Naive thymus-derived CD8-positive, alpha-beta T cell (primary cell): ENCODE measurements at places on chromosomes 6 and 20.
A peak's percentile ranks its signal among the peaks of the same experiment; 100 is the strongest.

DNA sequence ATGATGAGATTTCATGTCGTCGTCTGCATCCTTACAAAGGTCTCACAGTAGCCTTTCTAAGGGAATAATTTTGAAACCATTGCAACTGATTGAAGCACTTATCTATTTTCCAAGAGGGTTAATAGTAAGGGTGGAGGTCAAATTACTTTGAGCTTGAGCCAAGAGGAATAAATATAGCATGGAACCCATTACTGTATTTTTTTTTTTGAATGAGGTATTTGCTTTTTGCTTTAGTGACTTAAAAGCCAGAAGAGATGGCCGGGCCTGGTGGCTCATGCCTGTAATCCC lies 78.3 kb downstream of the SCAND1 start:
- DNase-seq, result no peak

- DNase-seq, result no peak
Observed at GRCh38 chr20:60022849-60023248, 64.6 kb downstream of the CDH26 start.

DNA sequence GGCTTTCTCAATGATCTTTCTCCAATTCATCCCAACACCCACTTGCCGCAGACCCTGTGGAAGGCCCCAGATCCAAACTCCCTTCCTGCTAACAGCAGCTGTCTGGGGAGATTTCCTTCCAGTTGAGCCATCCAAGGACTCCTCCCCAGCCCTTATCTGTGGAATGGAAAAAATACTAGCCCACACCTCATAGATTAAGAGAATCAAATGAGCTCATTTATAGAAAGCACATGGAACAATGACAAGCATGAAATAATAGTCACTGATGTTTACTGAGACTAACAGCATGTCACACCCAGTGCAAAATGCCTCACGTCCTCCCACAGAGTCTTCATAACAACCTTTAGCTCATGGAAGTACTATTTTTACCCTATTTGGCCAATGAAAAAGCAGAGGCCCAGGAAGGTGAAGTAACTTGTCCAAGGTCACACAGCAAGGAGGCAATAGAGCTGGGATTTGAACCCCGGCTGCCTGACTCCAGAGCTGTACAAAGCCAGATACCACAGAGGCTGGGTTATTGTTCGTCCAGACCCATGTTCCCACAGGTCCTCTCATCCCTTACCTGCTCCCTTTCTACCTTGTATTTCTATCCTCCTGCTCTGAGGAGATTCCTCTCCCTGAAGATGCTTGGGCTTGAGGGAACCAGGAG lies 23.4 kb upstream of the PTGIS start:
- DNase-seq, result no peak

DNA sequence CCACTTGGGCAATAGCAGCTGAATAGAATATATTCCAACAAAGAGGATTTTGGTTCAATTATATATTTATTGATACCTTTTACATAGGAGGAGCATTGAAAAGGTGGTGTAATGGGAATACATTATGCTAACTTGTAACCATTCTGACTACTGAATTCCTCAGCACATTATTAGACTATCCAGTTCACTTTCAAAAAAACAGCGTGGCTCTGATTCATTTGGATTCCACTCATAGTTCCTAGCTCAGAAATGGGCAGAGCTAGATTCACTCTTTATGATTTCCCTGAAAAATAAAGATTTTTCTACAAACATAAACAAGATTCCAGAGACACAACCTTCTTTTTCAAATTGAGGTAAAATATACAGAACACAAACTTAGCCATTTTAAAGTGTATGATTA lies 9.2 kb upstream of the TRERF1 start:
- no peak for DNase-seq

DNA sequence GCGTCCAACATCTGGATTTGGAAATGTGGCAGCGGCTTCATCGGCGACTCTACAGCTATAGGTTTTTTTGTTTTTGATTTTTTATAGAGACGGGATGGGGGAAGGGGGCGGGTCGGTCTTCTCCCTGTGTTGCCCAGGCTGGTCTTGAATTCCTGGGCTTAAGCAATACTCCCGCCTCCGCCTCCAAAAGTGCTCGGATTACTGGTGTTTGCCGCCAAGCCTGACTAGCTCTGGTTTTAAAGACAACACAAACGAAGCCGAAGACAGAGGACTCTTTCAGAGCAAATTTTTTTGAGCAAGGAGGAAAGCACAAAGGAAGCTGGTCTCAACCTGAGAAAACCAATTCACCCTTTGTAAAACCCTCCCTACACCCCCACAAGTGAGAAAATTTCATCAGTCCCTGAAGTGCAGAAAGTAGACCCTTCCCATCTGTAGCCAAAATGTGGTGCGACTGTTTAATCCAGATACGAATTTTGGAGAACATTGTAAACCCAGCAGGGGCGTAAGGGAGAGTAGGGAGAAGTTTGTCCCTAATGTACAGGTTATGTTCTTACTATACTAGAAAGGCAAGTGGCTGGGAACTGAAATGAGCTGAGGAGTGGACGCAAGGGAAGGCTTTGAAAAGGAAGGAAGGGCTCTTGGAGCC lies 185.9 kb downstream of the TRIM27 start:
- no peak for DNase-seq

DNA sequence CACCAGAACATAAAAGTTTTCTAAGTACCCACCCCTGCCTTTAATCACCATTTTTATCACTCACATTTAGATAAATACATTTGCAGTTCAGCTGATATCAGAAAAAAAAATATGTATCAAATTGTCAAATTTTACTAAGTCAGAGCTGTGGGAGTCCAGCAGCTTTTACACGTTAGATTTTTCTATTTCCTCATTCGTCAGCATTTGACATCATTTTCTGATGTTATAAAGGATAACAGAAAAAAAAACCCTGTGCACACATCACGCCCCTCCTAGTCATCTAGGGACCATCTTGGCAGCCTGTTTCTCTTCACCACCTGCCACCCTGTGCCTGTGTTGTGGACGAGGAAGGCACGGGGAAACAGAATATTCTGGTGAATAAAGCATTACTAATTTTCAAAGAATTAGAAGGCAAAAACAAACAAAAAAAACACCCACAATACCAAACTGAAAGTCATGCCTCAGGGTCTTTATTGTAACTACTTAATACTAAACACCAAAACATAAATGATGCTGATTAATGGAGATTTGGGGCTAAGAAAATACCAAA lies 12.4 kb downstream of the B4GALT5 start:
- DNase-seq, result no peak

- DNase-seq, result no peak
Observed at GRCh38 chr20:32034581-32035425, 17.2 kb upstream of the HCK start.

DNA sequence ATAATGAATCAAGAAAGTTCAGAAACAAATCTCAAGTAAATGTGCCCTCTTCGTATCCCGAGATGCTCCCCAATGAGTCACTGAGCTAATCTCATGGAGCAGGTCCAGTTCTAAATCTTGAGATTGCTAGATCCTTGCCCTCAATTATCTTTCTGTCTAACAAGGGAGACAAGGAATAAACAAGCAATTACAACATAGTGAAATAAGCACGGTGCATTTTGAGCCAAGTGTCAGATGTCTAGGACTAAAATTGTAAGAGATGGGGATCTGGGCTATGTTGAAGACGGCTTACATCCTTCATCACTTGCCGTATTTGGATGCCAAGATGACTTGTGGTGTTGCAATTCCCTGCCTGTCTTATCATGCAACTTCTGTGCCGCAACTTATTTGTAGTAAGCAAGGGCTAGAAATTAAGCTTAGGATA lies 56.5 kb upstream of the ADGRF1 start:
- DNase-seq, result no peak

DNA sequence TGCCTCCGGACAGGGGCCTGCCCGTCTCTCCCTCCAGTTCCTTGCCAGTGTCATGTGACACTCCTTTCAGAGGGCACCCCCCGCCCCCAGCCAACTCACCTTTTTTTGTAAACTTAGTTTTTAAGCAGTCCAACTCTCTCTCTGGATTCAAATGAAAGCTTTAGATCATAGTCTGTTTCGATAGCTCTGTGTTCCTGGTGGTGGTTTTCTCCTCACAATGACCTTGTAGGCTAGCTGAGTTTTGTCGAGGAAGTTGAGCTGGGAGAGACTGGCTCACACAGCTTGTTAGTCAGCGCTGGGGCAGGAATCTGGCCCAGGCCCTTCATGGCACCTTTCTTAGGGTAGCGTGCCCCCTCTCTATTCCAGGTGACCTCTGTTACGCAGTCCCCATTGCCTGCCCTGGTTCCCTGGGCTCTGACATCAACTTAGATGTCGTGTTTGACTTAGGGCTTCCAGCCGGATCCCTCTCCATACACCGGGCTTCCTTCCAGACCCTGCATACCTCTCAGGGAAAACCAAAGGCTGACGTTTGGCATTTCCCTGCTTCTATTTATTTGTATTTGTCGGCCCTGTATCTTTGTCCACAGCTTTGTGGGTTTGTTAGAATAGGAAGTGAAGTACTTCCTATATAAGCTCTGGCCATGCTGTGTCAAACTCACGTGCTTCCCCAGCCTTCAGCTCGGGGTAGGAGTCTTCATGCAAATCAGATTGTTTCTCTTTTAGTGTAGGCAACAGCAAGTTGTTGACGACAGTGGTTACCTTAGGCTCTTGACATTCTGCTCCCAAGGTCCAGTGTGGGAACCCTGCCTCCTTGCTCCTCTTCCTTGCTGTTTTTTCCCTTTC lies 12.7 kb downstream of the IGF2R start:
- DNase-seq, result peak; percentile 35

DNA sequence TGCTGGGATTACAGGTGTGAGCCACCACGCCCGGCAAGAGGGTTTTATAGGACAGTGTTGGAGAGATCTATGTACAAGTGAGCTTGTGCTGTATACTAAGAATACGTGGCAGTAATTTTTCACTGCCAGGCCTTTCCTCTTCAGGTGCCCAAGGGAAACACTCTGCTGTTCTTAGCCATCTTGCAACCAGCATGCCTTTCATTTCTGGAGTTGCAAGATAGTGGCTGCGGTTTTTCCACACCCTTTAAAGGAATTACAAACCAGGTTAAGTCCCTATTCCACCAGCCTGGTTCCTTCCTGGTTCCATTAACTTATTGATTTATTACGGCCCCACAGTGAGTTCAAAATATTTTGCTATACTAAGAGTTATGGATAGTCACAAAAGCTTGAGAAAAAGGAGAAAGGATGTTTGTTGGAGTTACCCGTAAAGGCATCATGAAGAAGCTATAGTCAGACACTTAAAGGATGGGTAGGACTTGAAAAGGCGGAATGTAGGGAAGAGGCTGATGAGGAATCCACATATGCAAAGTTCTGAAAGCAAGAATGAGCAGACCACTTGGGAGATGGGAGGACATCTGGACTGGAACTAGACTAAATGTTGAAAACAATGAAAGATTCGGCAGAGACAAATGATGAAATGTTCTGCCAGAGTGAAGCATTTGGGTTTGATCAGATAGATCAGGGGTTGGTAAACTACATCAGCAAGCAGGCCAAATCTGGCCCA lies 61.4 kb upstream of the ASIP start:
- no peak for DNase-seq

- DNase-seq, result no peak
Observed at GRCh38 chr6:125568609-125569008, 180.8 kb upstream of the HEY2 start.

- no peak for DNase-seq
Observed at GRCh38 chr20:646107-646867, 6.7 kb downstream of the SRXN1 start.

- no peak for DNase-seq
Observed at GRCh38 chr20:34643928-34644327, 33.0 kb downstream of the PIGU start.

DNA sequence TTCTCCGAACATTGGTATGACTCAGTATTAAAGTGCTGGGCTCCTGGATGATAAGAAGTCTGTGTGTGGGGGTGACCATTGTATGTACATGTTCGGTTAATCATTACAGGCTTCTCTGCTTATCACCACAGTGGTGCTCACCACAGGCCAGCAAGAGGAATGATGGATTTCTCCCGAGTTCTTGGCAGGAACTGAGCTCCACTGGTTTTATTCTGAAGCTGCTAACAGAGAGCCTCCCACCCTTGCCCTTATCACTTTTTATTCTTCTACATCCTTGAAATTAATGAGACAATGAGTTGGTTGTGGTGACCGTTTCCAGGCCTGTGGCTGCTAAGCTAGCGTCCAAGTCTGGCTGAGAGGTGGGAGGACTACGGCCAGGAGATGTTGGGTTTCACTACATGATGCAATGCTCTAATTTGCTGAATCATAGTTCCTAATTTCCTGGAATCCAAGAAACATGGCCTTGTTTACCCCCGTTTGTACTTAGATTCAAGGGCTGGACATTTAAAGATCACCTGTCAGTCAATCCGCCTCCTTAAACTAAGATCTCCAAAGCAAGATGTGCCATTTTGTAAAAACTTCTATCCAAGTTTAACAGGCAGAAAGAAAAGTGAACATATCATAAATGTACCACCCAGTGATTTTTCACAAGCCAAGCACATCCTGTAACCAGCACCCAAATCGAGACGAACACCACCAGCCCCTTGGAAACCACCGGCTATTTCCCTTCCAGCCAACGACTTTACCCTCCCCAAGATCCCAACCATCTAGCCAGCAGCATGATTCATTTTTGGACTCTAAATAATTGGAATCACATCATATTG lies 172.5 kb downstream of the FOXA2 start:
- no peak for DNase-seq

DNA sequence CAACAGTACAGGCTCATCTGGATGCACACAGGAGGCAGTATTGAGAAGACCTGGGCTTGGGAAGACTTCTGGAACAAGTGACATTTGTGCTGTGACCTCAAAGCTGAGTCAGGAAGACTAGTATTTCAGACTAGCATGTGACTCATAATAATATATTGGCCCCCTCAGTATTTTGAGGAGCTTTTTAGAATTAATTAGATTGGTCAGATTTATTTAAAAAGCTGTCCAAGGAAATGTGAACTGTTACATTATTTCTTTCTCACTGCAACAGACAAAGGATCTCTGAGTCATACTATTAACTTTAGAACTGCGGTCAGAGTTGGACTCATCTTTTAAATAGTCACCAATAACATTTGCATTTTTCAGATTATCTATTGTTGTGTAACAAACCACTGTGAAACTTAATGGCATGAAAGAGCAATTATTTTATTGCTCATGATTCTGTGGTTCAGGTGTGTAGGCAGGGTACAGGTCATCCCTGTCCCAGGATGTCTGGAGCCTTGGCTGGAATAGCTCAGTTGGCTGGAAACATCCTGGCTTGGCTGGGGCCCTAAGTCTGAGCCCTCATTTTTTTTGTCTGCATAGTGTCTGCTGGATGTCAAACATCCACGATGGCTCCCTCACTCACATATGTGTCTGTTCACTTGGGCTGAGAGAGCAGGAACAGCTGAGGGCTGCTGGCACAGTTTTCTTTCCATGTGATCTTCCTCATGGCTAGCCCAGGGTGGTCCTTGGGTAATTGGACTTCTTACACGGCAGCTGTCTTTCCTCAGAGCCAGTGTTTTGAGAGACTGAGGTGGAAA lies 46.9 kb downstream of the MAP3K4 start:
- DNase-seq, result no peak

DNA sequence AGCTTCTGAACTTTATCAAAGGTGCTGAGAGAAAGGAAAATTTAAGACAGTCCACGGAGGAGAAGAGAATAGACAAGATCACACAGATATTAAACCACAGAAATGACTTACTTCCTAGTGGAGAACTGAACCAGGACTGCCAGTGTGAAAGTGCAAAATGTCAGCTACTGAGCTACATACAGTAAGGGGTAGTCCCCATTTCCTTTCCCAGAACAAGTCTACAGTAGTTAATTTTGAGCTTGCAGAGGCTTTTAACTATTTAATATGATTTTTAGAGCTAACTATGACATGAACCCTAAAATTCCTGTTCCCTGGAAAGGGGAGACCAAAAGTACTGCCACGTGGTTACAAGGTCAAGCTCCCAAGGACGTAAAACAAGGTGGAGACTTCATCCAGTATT lies 45.1 kb downstream of the CEP85L start:
- DNase-seq, result no peak

GRCh38 chr20:20472684-20473274 lies 104.9 kb downstream of the INSM1 start:
- no peak for DNase-seq

GRCh38 chr6:14305131-14305530 lies 187.6 kb downstream of the CD83 start:
- DNase-seq, result no peak
